Foreskin melanocyte (primary cell): ENCODE measurements at places on chromosomes 6 and 20.

- DNase-seq = no peak
Measured at GRCh38 chr6:16690608-16691142, 70.6 kb downstream of the ATXN1 start.

DNA sequence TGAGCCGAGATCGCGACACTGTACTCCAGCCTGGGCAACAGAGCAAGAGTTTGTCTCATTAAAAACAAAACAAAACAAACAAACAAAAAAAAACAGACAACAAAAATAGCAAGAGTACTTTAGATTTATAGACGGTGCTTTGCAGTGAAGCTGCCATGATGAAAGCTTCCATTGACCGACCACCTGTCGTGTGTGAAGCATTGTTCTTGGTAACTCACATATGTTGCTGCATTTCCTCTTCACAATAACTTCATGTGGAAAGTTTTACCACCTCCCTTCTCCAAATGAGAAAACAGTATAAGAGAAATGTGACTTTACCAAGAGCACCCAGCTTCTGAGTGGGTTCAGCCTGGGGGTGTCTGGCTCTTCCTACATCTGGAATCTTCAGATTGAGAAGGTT lies 56.4 kb upstream of the PTGIS start:
- no peak for DNase-seq

GRCh38 chr20:2883726-2884637 lies 10.7 kb downstream of the PTPRA start:
- no peak for DNase-seq

DNA sequence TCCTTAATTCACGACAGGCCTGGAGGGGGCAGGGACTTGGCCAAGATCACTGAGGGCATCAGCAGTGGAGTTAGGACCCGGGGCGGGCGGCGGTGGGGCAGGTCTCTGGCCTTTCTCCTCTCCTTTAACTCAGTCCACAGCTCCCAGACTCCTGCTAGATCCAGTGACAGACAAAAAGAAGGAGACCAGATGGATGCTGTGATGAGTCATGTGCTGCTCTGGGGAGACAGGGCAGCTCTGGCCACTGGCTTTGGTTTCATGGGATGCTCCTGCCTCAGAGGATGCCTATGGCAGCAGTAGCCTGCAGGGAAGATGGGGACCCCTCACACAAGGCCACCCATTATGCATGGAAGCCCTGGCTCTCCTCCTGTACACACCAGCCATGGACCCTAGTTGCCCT lies 20.5 kb downstream of the EPB41L1 start:
- no peak for DNase-seq

- no peak for DNase-seq
Measured at GRCh38 chr20:50098259-50098658, 14.7 kb downstream of the UBE2V1 start.

- no peak for DNase-seq
Measured at GRCh38 chr6:48188158-48188557, 77.2 kb upstream of the PTCHD4 start.

DNA sequence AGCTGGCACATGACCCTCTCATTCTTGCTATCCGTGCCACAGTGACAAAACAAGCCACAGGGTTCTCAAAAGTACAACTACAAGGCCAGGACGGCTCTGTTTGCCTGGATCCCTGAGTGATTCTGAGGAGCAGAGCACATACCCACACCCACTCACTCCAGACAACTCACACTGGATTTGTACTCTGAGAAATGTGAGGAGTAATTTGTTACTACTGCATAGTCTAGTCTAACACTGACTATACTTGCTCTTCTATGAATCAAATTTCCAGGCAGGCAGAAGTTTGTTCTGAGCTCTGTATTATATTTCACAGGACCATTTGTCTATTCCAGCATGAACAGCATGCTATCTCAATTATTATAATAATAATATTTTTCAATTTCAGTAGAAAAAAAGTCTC lies 26.7 kb upstream of the SPTLC3 start:
- no peak for DNase-seq

DNA sequence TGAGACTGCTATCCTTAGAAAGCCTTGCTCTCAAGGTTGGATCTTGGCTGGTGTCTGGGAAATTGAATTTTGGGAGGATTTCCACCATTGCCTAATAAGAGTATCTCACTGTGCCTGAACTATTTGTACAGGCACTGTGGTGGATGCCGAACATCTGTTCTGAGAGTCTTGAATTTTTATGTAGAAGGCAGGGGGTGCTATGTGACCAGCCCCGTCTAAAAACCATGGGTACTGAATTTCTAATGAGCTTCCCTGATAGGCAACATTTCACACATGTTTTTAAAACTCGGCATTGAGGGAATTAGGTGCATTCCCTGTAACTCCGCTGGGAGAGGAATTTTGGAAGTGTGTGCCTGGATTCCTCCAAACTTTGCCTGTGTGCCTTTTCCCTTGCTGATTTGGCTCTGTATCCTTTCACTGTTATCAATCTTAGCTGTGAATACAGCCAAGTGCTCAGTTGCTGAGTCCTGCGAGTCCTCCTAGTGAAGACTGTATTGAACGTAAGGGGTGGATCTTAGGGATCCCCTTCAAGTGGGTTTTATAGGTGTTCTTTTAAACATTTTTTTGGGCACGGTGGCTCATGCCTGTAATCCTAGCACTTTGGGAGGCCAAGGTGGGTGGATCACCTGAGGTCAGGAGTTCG lies 27.6 kb upstream of the SCAF8 start:
- no peak for DNase-seq
